Stimulated activated CD4-positive, alpha-beta T cell treated with anti-CD3 and anti-CD28 coated beads, TNF-alpha, amount 100 ng/mL, for 24 hours (primary cell): ENCODE measurements at places on chromosomes 2 and 18.

GRCh38 chr18:47750889-47751423 lies 179.5 kb downstream of the SMAD2 start:
- no peak for DNase-seq

GRCh38 chr2:222318026-222318711 lies 19.4 kb upstream of the PAX3 start:
- DNase-seq: no peak

GRCh38 chr2:134401789-134402188 lies 147.9 kb downstream of the MGAT5 start:
- DNase-seq: no peak

DNA sequence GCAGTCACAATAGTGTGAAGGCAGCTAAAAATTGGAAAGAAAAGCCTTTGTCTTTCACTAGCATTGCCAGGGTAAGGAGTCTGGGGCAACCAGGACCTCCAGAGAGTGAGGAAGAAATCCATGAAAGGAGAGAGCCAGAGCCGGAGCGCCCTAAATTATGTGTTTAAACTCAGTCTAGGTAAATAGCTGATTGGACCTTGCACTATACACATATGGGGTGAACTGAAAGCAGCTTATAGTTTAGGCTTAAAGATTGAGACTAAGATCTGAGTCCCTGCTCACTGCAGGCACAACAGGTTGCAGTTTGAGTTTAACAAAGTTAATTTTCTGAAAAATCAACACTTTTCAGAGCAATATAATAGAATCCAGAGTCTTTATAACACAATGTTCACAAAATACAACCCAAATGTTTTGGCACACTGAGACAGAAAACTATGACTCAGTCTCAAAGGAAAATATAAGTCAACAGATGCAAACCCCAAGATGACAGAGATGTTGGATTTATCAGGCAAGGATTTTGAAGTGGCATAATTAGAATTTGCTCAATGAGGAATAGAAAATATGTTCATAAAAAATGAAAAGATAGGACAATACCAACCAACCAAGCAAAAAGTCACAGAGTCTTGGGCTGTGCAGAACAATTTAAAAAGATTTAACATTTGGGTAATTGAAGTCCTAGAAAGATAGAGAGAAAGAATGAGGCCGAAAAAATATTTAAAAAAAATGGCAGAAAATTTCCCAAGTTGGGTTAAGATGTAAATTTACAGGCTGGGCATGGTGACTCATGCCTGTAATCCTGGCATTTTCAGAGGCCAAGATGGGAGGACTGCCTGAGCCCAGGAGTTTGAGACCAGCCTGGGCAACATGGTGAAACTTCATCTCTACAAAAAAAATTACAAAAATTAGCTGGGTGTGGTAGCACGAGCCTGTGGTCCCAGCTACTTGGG lies 39.6 kb downstream of the DOK1 start:
- no peak for DNase-seq

DNA sequence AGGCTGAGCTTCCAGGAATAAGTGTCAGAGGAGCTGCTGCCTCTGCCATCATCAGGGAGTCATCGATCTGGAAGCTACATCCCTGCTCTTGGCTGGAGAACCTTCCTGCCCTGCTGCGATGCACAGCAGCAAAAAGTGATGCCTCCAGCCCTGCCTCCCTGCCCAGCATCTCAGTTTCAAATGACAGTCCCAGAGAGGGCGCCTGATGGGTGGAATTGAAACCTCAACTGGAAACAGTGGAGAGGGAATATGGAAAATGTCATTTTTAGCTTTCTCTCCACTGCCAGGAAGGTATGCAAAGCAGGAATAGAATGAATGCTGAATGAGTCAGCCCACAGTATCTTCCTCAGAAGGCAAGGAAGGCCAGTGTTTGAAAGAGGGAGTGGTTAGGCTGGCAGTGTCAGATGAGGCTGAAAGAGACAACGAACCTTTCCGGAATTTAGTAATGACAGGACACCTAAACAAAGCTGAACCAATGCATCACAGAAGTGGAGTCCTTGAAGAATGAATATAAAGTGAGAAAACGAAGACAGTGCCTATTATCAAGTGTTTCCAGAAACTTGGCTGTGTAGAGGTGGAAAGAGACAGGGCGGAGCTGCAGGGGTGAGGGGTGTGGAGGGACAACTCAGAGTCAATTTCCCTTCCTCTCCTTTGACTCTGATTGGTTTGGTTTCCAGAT lies 153.9 kb upstream of the NDUFV2 start:
- no peak for DNase-seq

DNA sequence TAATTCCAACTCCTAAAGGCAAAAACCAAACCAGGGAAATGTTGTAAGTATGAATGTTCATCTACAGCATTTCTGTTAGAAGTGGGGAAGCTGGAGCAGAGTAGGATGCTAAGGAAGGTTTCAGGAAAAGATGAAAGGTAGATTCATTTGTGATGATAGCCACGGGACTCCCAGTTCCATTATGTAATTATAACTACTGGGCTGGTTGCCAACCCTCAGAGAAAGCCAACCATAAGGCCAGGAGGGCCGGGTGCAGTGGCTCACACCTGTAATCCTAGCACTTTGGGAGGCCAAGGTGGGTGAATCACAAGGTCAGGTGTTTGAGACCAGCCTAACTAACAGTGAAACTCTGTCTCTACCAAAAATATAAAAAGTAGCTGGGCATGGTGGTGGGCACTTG lies 288.9 kb upstream of the ETAA1 start:
- DNase-seq: no peak

DNA sequence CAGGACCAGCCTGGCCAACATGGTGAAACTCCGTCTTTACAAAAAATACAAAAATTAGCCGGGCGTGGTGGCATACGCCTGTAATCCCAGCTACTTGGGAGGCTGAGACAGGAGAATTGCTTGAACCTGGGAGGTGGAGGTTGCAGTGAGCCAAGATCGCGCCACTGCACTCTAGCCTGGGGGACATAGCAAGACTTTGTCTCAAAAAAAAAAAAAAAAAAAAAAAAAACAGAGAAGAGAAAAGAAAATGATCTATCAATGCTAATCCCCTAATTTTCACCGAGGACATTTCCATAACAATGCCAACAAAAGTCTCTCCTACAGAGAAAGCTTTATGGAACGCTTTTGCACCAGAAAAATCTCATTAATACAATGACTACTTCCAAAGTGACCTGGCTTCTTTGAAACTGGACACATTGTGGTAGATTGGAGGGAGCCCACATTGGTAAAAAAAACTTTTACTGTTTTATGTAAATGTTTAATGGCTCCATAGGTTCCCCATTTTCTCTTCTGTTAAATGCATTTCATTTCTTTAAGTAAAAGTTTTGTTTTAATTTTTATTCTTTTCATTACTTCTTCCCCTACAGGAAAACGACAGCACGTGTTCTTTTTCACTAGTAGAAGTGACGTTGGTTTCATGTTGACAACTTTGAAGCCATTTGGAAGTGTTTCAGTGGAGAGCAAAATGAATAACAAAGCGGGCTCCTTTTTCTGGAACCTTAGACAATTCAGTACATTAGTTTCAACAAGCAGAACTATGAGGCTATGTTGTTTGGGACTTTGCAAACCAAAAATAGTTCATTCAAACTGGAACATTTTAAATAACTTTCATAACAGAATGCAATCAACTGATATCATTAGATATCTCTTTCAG lies 888 bp downstream of the FASTKD2 start:
- no peak for DNase-seq
